NCI-H2081 treated with DMSO at 0.1 percent for 48 hours (cell line): ENCODE measurements at places on chromosomes 5 and 9.

DNA sequence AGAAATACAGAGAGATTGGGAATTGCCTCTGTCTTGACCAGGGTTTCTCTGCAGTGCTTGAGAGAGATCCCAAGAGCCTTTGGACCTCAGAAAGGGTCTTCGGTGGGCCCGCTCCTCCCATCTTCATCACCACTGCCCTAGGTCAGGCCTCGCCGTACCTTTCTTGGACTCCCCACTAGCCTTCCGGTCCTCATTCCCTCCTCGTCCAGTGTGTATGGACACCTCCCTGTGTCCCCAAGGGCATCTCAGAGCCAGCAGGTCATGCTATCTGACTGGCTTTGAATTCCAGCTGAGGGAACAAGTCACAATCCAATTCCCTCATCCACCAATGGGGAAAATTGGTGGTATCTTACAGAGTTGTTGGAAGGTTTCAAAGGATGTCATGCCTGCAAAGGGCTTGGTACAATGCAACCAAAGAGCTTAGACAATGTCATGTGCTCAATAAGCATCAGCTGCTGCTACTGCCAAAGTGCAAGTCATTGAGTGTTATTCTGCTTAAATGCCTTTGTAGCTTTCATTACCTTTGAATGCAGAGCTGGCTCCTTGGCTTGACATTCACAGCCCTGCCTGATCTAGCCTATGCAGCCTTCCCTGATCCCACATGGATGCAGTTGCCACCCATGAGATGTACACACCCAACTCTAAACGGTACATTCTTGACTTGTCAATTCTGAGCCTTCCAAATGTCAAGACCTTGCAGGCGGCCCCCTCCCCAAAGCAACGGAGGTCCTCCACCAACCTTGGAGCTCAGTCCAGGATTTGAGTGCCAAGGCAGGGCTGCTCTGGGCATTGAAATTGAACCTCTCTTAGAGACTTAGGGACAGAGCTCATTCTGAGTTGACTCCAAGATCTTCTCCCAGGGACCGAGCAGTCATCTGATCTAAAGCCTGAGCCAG is 58.0 kb downstream of the HRH2 start:
- DNase-seq: no peak

DNA sequence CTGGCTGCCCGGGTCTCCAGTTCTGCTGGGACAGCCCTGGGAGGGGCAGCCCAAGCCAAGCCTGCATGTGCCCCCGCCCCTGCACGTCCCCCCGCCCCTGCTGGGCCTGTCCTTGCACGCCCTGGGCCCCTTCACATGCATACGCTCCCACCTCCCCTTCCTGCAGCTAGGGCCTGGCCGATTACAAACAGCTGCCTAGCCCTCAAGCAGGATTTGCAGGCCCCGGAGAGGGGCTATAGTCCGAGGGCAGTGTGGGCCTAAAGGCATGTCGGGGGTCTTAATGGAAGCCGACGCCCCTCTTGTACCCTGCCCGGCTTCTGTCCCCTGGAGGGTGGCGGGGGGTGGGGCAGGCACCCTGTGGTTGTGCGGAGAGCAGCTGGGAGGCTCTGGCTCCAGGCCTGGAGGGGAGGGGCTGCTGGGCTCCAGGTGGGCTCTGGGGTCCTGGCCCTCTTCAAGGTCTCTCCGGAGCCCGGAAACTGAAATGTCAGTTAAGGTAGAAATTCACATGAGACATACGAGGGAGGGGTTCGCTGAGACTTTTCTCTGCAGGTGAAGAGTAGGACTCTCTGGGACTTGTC is 16.9 kb downstream of the COL5A1 start:
- no peak for DNase-seq

GRCh38 chr5:62132276-62132675 is 173.7 kb upstream of the KIF2A start:
- no peak for DNase-seq

DNA sequence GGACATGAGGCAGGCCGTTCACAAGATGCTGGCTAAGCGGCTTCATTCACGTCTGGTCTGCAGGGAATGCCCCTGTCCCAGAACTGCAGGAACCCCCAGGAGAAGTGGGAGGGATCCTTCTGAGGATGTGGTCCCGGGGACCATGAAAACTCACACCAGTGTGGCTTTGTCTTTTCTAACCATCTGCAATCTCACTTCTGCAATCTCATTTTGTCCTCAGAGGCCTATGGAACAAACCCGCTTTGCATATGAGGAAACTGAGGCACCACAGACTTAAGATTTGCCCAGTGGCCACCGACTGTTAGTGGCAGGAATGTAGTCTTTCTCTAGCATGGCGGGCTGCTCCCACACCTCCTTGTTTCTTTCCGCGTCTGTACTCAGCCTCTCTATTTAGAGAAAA is 6.9 kb downstream of the CXCL14 start:
- DNase-seq: no peak

DNA sequence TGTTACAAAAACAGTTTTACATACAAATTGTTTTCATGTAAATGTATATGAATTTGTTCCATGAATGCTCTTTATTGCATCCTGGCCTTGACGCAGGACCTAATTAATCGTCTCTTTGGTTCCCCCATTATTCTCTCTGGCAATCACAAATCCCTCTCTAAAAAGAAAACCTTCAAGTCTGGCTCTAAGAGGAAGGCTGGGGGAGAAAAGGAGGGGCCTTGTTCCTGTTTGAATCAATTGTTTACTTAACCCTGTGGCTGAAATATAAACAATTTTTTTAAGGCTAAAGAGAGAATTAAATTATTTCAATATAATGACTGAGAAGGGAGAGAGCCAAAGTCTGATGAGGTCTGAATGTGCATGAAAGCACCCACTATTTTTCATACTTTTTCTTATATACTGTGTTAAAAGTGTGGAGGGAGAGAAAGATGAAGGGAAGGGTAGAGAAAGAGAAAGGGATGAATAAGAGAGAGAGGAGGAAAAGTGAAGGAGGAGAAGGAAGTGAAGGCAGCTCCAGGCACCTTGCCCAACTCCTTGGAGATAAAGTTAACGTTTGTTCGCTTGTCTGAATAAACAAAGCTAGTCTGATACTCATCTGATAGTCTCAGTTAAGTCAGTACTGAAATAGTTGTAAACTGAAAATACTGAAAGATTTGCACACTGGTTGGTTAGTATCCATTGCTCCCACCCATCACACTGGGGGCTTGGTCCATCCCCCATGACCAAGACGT is 116.4 kb upstream of the SPDL1 start:
- DNase-seq: no peak

DNA sequence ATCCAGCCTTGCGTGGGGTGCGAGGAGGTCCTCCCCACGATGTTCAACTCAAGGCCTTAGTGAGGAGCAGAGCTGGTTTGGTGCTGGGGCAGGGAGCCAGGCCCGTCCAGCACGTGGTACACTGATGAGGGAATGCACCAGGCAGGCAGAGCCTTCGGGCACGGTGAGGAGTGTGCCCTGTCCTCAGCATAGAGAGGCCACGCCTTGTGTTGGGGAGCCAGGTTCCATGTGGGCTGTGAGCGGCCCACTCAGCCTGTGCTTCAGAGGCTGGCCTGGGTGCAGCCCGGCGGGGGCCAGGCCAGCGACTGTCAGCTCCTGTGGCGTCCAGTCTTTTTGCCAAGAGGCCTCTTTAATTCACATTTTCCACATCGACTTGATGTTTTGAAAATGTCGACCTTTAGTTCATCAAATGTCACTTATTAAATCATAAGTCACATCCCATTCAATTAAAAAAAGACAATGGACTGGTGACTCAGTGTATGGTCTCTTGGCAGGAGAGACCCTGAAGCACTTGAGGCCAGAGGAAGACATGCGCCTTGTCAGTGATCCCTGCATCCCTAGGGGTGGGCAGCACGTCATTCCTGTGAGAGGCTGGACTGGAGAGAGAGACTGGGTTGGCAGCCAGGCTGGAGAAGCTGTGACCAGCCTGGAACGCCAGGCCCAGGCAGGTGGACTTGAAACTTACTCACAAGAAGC is 21.7 kb downstream of the ERGIC1 start:
- DNase-seq: no peak

- no peak for DNase-seq
These were observed 195.8 kb downstream of the ERCC6L2 start for GRCh38 chr9:96071076-96071814.

DNA sequence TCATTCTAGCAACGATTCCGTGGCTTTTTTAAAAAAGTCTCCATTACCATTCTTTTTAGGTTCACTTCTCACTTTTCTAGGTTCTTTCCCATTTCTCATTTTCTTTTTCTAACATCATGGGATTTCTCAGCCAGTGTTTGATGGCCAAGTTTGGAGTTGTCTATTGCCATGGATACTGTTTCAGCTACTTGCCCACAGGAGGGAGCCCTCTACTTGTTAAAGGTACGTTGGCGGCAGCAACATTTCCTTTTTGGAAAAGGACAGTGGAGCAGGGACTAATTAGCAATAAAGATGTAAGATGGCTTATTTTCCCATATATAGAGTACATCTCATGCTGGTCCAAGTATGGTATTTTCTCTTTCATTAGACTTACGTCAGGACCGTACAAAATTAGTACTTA is 2257.5 kb upstream of the C9orf72 start:
- DNase-seq: peak; percentile 18

- DNase-seq: no peak
These were observed 70.1 kb upstream of the UNC5A start for GRCh38 chr5:176740131-176740701.

DNA sequence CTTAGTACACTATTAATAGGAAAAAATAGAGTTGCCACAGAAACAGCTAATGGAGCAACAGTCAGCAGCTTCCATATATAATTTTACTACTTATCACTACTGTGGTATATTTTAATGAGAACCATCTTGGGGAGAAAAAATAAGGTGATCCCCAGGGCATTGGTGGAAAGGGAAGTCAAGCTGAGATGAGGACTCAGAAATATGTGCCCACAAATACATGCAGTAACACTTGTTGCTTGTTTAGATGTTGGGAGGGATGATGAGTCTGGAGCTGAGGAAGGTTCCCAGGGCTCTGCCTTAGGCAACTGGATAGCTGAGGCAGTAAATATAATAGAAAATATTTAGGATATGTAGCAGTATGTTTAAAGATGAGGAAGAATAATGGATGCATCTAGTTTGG is 280.1 kb upstream of the PDE4D start:
- DNase-seq: no peak

GRCh38 chr9:76567086-76567485 is 108.1 kb downstream of the GCNT1 start:
- DNase-seq: no peak

- no peak for DNase-seq
These were observed 151.7 kb downstream of the PRELID2 start for GRCh38 chr5:145683431-145683830.

DNA sequence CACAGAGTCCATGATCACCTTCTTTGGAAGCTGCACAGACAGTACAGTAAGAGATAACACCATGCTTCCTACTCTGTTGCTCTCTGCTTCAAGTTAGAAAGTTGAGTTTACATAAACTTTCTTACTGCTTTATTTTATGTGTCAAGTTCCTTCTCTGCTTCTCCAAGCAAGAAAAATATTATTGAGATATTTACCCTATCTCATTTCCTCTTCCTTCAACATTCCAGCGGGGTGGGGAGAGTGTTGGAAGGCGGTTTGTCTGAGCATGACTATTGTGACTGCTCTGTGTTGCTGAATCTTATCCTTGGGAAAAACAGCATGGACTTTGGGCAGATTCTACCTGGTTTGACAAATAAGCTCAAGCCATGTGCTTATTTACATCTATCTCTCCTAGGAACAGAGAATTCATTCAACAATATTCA is 66.9 kb upstream of the EPB41L4A start:
- no peak for DNase-seq

- DNase-seq: no peak
These were observed 73.5 kb downstream of the SLF1 start for GRCh38 chr5:94691949-94692348.

GRCh38 chr9:123541411-123541810 is 185.4 kb downstream of the CRB2 start:
- DNase-seq: no peak

- DNase-seq: no peak
These were observed 102.0 kb downstream of the MVB12B start for GRCh38 chr9:126428534-126429175.

GRCh38 chr9:71774920-71775319 is 6.6 kb upstream of the CEMIP2 start:
- no peak for DNase-seq

DNA sequence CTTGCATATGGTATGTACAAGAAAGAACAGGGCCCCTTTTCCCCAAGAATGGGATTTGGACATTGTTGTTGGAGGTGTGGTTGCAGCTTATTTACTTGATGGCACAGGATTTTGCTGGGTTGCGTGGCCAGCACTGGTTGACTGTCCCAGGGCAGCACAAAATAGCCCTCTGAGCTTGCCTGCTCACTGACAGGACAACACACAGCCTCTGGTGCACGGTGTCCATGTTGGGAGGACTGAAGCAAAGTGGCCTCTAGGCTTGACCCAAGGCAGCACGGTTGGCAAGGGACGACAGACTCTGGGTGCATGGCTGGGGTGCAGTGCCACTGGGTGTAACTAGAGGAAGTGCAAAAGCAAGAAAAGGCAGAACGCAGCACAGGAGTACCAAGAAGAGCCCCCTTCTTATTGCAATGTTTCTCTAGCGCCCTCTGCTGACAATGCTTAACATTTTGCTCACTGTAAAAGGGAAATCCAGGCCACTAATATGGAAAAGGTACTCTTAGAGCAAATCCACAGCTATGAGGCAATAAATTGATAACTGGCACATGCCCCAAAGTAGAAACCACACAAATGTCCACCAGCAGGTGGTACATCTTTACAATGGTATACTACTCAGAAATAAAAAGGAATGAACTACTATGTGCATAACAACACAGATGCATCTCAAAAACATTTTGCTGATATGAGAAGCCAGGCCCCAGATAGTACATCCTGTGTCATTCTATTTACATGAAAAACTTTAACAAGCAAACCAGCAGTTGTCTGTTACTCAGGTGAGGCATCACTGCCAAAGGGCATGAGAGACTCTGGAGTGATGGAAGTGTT is 47.4 kb upstream of the BARX1 start:
- no peak for DNase-seq

- DNase-seq: no peak
These were observed 180.0 kb upstream of the IL12B start for GRCh38 chr5:159510282-159510681.
